ENCODE measurements at places on chromosomes 4 and X.

GRCh38 chrX:103941201-103941975, 21.0 kb upstream of the TMSB15B start:
- no peak for DNase-seq

DNA sequence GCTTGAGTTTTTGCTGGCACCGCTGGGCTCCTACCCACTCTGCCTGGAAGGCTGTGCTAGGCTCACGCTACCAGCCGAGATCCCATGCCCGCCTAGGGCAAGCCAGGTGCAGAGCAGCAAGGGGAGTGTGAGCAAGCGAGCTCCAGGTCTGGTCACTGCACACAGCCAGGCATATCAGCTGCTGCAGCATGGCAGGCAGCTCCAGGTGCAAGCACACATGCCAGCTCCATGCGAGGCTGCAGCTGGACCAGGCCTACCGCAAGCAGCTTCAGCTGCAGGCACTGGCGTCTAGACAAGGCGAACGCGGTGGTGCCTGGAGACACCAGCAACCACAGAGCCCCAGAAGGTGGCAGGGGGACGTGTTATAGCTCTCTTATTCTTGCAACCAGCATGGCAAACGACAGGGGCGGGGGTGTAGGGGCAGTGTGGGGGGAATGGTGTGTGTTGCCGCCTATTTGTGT, 614.7 kb upstream of the EPHA5 start:
- DNase-seq = no peak

DNA sequence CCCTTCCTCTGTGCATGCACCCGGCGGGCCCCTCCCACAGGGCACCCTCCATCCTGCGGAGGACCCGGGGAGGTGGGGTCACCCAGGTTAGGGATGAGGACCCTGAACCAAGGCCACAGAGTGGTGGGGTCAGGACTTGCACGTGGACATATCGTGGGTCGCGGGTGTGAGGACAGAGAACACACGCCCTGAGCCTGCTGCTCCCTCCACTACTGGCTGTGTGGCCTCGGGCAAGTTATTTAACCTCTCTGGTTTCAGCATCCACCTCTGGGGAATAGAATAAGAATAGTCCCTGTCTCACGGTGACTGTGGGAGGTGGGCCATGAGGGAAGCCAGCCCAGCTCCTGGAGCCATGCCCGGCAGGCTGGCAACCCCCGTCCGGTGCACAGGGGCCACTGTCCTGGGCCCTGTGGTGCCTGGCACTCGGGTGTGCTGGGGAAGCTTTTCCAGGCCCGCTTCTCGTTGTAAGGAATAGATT, 5.1 kb downstream of the PSAPL1 start:
- DNase-seq = no peak

GRCh38 chr4:73751166-73751565, 10.8 kb downstream of the CXCL8 start:
- no peak for DNase-seq

- no peak for DNase-seq
These were observed 25.3 kb upstream of the TRIM60 start for GRCh38 chr4:165006456-165006855.

GRCh38 chr4:94744850-94745249, 12.9 kb upstream of the BMPR1B start:
- DNase-seq = no peak

DNA sequence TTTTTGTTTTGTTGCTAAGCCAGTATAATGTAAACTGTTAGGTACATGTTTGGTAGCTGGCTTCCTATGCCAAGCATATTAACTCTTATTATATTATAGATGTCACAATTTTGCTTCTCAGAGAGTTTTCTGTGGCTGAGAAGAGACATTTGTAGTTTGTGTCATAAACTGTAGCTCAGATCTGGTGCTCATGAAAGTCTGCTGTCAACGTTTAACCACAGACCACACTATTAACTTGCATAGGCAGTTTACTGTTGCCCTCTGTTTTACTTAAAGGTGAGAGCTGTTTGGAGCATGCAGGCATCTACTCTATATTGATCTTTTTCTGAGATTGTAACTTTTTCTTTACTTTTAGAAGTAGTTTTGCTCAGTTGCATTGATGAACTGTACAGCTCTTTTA, 166.8 kb downstream of the TLL1 start:
- DNase-seq = no peak

DNA sequence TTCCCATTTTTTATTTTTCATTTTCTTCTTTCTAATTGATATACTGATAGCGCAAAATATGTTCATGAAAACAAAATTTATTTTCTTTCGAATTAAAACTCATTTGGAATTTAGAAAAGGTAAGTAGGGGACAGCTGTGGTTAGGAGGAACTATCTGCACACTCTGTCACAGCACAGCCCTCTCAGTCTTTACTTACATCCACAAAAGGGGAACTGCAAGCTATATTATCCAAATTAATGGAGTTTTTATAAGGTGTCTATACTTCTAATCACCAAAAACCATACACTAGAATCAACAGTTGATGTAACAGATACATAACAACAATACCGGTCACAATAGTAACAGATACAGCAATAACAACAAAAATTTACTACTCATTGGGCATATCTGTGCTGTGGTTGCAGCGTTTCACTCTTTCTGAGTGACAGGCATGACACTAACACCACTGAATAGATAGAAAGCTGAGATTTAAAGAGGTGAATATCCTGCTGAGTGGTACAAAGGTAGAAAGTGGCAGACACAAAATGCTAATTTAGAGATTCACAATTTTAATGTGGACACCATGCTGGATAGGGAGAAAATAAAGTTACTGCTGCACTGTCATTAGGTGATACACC, 160.7 kb downstream of the PPP3CA start:
- no peak for DNase-seq

DNA sequence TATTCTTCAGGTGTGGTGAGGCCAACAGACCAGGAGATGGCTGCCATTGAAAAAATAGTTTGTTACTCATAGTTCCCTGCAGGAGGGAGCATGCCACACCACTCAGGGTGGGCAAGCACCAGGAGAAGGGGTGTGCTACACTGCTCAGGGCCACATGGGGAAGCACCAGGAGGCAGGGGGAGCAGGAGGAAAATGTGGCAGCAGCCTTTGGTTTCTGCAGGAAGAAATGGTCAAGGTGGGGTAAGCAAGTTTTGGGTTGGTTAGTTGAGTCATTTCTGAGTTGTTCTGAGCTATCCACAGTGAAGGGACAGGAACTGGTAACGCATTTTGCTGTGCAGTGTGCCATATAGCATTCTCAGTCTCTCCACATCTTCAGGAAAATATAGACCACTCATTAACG, 23.8 kb downstream of the FGFBP1 start:
- DNase-seq = no peak

GRCh38 chr4:97270051-97270450, 873.2 kb downstream of the STPG2 start:
- DNase-seq = no peak

DNA sequence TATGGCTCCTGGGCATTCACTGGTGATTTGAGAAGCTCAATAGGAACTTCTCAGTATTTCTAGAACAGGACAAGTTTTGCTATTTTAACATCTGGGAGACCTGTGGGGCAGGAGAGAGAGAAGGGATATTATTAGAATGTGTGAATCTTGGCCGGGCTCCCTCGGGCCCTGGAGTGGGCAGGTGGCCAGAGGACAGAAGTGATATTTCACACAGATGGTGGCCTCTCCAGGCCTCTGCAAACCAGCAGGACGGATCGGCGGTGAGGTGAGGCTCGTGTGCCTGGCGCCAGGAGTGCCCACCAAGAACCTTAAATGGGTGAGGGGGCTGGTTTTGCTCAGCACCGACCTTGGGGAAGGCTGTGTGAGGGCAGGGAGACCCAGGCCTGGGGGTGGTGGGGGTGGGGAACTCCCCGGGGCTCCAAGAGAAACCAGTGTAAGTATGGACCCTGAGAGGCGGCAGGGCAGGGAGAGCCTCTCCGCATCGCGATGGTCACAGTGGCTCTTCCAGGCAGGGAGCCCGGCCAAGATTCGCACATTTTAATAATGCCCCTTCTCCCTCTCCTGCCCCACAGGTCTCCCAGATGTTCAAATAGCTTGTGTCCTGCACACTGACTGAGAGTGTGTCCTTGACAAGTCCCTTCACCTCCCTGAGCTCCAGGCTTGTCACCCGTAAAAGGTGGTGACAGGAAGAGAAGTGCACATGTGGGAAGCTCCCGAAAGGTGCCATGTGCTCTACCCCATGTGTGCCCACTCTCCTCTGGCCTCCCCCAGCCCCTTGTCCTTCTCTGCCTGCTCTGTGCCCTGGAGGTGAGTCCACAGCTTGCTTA, 64.9 kb downstream of the SORCS2 start:
- DNase-seq = no peak

DNA sequence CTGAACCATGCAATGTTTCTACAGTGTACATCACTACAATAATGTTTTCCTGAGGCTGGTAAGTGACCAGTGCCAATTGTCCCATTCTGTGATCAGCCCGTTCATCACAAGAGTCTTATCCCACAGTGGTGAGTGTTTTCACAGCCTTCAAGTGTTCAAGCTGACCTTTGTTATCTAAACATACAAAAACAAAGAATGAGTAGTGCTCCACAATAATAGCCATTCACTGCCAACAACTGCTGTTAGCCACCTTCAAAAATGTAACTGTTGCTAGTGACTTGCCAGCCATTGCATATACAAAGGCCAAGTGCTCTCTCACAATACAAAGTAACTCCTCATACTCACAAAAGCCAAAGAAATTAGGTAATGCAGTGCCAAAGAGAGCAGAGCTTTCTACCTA, 1084.1 kb downstream of the FAM133A start:
- no peak for DNase-seq

DNA sequence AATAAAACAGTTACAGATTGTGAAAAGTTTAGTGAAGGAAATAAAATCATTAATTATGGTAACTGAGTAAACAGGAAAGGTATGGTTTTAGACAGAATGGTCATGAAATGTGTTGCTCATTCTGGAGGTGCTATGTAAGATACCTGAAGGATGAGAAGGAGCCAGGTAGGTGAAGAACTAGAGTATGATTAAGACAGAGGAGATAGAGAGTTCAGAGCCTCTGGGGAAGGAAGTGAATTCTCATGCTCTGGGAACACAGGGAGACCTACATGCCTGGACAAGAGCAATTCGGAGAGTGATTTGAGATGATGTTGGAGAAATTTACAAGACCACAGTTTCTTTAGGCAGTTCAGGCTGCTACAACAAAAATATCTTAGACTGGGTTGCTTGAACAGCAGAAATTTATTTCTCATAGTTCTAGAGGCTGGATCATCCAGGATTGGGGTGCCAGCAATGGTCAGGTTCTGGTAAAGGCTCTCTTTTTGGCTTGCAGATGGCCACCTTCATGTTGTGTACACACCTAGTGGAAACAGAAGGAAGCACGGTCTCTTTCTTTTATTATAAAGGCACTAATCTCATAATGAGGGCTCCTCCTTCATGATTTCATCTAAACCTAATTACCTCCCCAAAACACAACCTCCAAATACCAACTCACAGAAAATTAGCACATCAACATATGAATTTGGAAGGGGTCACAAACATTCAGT, 1416.1 kb downstream of the PCDH7 start:
- no peak for DNase-seq

DNA sequence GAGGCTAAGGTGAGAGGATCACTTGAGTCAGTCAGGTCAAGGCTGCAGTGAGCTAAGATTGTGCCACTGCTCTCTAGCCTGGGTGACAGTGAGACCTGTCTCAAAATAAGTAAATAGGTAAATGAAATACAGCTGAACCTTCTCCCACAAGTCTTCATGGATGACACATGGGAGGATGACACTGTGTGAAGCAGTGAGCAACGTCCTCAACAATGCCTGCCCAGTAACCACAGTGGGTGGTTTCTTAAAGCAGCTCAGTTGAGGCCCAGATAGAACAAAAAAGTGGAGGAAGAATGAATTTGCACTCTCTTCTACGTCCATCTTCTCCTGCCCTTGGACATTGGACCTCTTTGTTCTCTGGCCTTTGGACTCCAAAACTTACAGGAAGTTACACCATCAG, 52.7 kb downstream of the MSX1 start:
- DNase-seq = no peak

DNA sequence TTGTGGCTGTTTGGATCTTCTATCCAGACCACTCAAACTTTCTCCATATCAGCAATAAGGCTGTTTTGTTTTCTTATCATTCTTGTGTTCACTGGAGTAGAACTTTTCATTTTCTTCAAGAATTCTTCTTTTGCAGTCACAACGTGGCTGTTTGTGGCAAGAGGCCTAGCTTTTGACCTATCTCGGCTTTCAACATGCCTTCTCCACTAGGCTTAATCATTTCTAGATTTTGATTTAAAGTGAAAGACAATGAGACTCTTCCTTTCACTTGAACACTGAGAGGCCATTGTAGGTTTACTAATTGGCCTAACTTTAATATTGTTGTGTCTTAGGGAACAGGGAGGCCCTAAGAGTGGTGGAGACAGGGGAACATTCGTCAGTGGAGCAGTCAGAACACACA, 19.1 kb downstream of the FGF2 start:
- DNase-seq = no peak

DNA sequence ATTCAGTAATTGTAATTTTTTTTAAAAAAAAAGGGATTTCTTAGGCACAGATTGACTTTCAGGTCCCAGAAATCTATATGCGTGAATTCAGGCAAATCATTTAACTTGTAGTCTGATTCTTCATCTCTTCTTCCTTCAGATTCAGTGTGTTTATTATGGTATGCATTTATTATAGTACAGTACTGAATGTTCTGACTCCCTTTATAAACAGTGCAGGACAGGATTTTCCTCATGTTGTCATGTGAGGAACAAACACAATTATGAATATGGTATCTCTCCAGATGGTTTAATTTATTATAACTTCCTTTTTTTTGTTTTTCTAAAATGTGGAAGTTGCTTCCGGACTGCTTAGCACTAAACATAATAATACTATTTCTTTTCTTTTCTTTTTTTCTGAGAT, 54.2 kb downstream of the RPS3A start:
- no peak for DNase-seq

GRCh38 chrX:134020910-134021309, 35.5 kb upstream of the GPC3 start:
- no peak for DNase-seq

DNA sequence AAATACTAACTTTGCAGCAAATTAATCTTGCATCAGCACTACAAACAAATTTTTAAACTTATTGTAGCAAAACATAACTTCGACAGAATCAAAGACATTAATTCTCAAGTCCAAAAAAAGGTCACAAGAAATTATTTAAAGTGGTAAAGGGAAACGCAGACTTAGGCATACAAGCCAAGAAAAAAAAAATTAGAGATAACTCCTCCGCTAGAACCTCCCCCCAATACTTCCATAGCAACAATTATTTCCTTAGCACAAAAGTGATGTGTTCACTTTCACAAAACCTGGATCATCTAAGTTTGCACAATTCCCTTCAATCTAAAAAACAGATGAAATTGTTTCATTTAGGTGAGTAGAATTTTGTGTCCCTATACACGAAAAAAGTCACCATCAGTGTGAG, 1.1 kb downstream of the LRBA start:
- DNase-seq = no peak

Measured in central memory CD8-positive, alpha-beta T cell (primary cell).